Activated CD8-positive, alpha-beta memory T cell treated with anti-CD3 and anti-CD28 coated beads, Interleukin-2, amount 10 ng/mL, durations not matched to agents 7 days and 5 days (primary cell): ENCODE measurements at places on chromosomes 1 and 21. TPM values are rescaled to one million over a fixed set of nuclear protein-coding genes. Genes with fewer than 3 reads are reported as not detected.

- no peak for DNase-seq
Measured at GRCh38 chr1:237681210-237681609, 209.5 kb downstream of the ZP4 start.

GRCh38 chr1:244112636-244113035 lies 61.6 kb downstream of the ZBTB18 start:
- DNase-seq = no peak

DNA sequence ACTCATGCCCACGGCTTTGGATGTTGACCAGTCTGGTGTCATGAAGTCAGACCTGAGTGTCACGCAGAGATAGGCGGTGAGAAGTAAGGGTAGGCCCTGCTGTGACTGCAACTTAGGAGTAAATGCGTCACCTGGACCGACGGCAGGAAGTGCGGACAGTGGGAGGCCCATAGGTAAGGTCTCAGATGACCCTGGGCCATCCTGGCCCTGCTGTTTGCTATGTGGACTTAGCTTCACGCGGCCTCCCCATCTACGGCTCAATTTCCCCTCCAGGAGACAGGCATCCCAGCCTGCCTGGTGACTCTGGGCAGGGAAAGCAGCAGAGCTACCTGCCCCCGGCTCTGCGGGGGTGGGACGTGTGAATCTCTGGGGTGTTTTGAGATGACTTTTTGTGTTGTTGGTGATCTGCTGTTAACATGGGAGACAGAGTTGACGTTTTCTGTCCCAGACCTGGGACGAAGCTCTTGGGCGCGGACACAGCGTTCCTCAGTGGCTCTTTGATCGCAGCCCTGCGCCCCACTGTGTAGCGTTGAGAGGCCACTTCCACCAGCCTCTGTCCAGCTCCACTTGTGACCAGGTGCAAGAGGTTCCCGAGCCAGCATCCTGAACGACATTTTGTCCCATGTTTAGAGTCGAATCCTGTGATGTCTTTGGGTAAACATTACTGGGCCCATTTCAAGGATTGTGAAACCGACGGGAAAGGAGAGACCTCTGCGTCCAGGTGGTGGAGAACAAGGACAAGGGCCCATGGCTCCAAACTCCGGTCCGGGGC lies 39.9 kb downstream of the CRYAA start:
- DNase-seq = no peak

GRCh38 chr1:33516891-33517567 lies 44.6 kb downstream of the ZSCAN20 start:
- DNase-seq = no peak

DNA sequence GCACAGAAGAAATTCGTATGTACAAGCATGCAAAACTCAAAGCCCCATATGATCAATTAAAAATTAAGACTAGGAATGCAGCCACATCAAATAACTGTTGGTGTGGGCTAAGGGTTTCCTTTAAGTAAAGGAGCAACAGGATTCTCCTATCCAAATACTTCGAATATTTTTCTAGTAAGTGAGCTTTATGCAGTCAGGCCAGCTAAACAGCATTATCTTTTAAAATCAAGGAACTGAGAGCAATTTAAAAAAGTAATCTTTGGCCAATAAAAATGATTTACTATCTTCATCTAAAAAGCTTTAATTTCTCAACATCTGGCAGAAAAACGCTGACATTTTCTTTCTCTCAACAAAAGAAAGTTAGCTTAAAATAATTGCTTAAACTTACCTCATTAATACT lies 19.8 kb downstream of the CNN3 start:
- no peak for DNase-seq

GRCh38 chr1:61491497-61491896 lies 233.4 kb downstream of the TM2D1 start:
- DNase-seq = no peak

DNA sequence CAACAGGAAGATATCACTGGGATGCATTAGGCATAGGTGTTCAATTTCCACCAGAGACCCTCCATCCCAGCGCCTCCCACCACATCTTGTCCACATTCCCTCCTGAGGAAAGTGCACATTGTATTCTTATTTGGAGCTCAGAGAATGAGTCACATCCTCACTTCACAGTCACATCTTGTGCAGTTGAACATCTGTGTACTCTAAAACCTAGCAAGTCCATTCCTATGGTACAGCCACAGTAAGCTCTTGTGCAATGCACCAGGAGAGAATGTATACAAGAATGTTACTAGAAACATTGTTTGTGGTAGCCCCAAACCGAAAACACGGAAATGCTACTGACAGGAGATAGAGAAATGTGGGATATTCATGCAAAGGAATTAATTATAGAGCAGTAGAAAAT lies 1.6 kb upstream of the KDF1 start:
- no peak for DNase-seq

DNA sequence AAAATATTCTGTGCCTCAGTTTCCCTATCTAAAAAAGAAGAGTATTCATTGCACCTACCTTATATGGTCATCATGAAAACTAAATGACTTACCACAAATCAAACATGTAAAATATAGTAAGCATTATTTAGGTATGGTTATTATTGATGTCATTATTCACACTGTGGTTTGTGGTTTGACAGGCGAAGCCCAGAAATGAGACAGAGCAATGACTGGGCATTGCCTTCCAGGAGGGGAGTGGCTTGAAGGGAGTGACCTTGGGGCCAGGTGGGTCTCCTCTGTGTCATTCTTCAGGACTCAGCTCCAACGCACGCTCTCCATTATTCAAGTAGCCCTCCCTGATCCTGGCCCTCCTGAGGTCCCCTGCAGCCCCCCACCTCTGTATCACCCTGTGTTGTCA lies 133.7 kb downstream of the DMRTA2 start:
- DNase-seq = no peak

DNA sequence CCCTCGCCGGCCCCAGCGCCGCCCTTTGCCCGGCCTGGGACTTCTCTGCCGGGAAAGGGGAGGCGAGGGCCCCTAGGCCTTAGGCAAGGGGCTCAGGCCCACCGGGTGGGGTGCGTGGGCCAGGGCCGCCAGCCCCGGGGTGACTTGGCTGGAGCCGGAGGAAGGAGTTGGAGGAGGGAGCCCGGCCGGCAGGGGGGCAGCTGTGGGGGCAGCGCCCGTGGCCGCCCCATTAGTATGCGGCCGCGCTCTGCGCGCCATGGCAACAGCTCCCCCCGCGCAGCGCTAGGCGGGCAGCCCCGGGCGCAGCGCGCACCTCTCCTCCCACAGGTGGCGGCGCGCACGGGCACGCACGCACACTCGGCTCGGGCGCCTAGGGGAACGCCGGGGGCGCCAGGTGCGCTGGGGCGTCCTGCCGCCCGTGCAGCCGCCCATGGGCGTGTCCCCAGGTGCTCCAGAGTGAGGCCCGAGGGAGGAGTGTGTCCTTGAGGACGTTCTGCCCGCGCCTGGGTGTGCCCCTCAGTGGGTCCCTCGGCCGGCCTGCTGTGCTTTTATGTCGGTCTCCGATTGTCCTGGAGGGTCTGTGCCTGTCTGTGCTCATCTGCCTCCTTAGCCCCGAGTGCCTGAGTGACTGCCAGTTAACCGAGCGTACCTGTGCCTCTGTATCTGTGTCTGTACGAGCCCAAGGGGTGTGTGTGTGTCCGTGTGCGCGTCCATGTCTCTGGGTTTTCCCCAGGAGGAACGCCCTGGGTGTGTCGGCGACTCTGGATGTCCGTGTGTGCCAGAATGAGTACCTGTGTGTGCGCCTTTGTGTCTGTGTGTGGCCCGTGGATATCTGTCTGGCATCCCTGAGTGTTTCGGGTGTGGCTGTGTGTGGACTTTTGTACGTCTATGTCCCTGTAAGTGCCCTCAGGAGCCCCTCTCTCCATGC lies 38.2 kb upstream of the WASF2 start:
- no peak for DNase-seq

GRCh38 chr1:234096161-234096770 lies 191.8 kb downstream of the SLC35F3 start:
- no peak for DNase-seq

- no peak for DNase-seq
Measured at GRCh38 chr1:154952664-154953063, 3.2 kb downstream of the PBXIP1 start.

- DNase-seq = no peak
Measured at GRCh38 chr1:162954824-162955223, 93.8 kb upstream of the CCDC190 start.

DNA sequence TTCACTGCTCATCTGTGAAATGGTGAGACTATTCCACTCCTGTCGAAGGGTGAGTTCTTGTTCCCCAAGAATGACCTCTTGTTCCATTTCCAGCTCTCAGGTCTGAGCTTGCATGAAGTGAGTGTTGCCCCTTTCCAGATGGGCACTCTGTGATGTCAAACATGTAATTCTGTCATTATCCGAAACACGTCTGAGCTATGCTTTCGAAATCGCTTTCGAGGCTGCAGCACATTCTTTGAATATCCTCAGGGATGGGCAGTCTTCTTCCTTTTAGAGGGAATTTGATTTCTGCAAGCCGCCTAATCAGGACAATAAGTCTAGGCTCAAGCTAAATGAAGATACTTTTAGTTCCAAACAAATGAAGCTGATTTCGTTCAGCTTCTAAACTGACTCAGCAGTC lies 15.1 kb downstream of the NFASC start:
- no peak for DNase-seq

GRCh38 chr1:205374210-205375078 lies 17.7 kb upstream of the KLHDC8A start:
- DNase-seq = no peak

Gene IGSF21
- total RNA-seq = not detected

Gene TINAGL1
- total RNA-seq = not detected

Gene FHAD1
- not detected for total RNA-seq

Gene LAMC2
- not detected for total RNA-seq

Gene FMO1
- total RNA-seq = not detected
